ENCODE measurements at places on chromosomes 1 and 21.

- no peak for DNase-seq
These were observed 17.0 kb downstream of the NSL1 start for GRCh38 chr1:212774584-212774983.

GRCh38 chr1:229273507-229274232, 2.8 kb downstream of the RAB4A start:
- DNase-seq, result no peak

- no peak for DNase-seq
These were observed 216.0 kb upstream of the NFIA start for GRCh38 chr1:60866226-60866900.

DNA sequence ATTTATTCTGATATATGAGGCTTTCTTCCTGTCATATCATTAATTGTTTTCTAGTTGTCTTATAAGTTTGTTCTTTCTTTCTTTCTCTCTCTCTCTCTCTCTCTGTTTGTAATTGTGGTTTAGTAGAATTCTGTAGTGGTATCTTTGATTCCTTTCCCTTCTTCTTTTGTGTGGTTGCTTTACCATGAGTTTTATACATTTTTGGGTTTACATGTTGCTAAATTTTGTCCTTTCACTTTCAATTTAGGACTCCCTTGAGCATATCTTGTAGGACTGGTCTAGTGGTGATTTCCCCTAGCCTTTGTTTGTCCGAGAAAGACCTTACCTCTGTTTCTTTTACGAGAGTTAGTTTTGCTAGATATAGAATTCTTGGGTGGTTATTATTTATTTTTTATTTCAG, 162.3 kb upstream of the CHRM3 start:
- DNase-seq, result no peak

DNA sequence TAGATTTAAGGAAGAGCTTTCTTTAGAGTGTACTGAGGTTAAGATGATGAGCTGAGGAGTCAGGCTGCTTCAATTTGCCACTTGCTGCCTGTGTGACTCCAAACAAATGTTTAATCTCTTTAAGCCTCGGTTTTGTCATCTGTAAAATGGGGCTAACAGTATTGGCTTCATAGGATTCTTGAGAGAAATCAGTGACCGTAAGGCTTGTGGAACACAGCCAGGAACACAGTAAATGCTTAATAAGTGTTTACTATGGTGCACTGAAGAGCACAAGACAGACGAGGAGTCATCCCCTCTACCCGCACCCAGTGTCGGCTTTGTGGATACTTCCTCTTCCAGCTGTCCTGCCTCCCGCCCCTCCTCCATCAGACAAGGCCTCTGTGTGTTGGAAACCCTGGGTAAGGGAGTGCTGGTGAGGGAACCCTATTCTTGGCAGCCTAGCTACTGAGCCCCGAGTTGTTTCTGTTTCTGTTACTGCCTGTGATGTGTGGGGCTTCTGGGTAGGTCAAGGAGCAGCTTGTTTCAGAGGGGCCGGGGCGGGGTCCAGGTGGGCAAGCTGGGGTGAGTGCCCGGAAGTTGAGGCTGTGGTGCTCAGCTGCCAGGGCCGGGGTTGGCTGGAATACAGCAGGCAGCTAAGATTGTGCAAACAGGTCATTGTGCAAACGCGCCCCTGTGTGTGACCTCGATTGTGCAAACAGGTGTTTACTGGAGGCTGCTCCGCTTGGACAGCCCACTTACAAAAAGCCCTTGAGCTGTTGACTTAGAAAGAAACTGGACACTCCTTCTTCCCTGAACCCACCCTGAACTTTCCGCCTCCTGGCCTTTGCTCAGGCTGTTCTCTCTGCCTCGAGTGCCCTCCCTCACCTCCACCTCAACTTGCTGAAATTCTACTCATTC, 4.0 kb upstream of the CSF3R start:
- no peak for DNase-seq

DNA sequence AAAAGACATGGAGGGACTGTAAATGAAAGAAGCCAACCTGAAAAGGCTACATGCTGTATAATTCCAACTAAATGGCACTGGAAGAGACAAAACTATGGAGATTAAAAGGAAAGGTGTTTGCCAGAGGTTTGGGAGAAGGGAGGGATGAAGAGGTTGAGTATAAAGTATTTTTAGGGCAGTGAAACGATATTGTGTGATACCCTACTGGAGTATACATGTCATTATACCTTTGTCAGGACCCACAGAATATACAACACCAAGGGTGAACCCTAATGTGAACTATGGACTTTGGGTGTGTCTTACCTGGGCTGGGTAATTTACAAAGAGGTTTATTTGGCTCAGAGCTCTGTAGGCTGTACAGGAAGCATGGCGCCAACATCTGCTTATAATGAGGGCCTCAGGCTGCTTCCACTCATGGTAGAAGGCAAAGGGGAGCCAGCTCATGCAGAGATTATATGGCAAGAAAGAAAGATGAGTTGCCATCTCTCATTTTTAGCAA, 73.4 kb downstream of the CD2 start:
- DNase-seq, result no peak

DNA sequence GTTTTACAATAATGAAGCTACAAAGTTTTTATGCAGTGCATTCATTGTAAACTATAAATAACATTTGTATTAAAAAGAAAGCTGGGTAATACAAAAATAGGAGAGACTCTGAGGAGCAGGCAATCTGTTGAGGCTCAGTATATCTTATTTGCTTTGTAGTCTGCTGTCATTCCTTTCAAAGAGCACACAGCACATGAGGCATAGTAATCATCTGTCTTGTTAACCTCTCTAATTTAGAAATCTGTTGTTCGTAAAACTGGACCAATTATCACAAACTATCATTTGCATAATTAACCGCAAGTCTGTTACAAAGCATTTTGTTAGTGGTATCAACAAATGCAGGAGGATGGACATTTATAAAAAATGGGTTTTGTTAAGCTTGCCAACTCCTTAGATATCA, 51.0 kb downstream of the SELENOF start:
- no peak for DNase-seq

DNA sequence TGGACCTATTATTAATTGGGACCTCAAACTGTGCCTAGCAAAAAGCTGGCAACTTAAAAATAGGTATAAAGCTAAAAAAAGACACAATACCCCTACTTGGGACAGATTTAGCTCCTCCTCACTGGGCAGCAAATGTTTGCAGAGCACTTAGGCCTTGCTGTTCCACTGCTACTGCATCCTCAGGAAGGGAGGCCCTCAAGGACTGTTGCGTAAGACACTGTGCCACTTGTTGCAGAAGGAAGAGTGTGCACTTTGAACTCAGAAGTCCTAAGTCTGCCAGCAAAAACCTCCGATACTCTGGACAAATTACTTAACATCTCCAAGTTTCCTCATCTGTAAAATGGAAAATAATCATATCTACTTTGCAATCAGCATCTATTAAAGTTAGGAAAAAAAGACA, 322.9 kb downstream of the BARHL2 start:
- DNase-seq, result no peak
